ENCODE measurements at places on chromosomes 11 and 22.
A peak's percentile ranks its signal among the peaks of the same experiment; 100 is the strongest.

DNA sequence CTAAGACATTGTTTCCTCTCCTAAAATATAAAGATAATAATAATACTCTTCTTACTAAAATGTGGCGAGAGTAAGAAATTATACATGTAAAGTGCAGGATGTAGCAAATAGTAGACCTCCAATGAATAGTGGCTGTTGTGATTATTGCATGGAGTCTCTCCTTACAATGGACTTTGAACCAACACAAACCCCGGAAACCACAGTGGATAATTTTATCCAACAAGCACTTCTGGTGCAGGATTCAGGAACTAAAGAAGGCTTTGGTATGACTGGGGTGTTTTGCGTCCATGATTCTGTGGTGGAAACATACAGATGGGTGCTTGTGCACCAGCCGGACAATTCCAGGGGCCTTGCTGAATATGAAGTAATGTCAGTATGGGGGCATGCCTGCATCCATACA is 146.4 kb upstream of the UBASH3B start:
- no peak for DNase-seq

GRCh38 chr11:1389932-1390568 is at the start of gene BRSK2:
BRSK2 (plus strand) TSS chr11:1389934; CDS start chr11:1390285, 351 bp downstream.
- no peak for DNase-seq

DNA sequence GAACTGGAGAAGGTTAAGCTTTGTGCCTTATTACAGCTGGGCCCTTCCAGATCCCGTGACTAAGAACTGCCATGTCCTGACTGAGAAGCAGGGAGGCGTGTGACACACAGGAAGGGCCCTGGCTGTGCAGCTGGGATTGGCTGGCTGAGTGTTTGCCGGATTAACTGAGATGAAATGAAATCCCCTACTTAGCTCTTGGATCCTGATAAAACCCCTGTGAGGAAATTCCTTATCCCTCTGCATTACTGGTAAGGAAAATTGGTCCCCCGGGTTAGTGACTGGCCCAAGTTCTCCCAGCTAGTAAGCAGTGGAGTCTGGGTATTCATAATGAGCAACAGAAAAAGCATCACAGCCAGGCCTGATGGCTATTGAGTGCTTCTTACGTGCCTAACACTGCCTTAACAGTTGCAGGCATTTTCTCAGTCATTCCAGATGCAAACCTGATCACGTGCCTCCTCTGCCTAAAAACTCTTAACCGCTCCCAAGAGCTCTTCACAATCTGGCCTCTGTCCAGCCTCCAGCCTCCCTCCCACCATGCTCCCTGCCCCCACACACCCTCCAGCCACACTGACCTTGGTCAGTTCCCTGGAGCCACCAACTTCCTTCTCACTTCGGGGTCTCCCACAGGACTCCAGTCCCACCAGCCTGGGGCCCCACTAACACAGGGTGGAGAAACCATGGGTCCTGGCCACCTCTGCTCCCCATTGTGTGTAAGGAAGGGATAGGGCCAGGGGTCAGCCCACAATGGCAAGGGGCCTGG is 37.8 kb downstream of the ARRB1 start:
- no peak for DNase-seq

- DNase-seq: no peak
Measured at GRCh38 chr11:134350381-134350780, 18.6 kb downstream of the GLB1L2 start.

GRCh38 chr22:35016909-35017308 is 49.0 kb upstream of the ISX start:
- DNase-seq: no peak

- DNase-seq: peak; percentile 69
Measured at GRCh38 chr22:30078320-30079311, 1.6 kb upstream of the HORMAD2 start.

DNA sequence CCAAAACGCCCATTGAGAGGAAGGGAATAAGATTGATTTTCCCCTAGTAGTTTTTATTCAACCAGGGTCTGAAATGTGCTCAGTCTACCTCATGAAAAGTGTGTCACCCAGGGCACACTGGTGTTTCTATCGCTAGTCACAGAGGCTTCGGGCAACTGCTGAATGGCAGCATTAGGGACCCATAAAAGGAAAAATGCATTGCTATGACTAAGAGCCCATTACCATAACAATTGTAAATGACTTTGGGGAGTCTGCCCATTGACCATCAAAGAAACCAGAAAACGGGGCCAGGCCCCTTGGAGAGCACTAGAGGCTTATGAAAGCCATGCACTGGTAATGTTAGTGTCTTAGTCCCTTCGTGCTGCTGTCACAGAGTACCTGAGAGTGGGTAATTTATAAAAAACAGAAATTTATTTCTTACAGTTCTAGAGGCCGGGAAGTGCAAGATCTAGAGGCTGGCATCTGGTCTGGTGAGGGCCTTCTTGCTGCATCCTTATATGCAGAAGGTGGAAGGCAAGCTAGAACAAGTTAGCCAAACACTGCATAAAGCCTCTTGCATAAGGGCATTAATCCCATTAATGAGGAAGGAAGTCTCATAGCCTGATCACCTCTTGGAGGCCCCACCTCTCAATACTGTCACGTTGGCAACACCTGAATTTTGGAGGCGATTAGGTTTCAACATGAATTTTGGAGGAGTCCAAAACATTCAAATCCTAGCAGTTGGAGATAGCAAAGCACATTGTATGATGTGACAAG is 306.7 kb downstream of the ST3GAL4 start:
- no peak for DNase-seq

GRCh38 chr11:130469181-130469580 is 20.7 kb downstream of the ADAMTS15 start:
- no peak for DNase-seq

GRCh38 chr11:13009921-13010748 is 1.0 kb downstream of the RASSF10 start:
- no peak for DNase-seq

GRCh38 chr22:32823024-32823730 is 21.7 kb downstream of the TIMP3 start:
- DNase-seq: no peak

GRCh38 chr11:93528757-93529645 is 14.2 kb downstream of the SMCO4 start:
- DNase-seq: no peak

DNA sequence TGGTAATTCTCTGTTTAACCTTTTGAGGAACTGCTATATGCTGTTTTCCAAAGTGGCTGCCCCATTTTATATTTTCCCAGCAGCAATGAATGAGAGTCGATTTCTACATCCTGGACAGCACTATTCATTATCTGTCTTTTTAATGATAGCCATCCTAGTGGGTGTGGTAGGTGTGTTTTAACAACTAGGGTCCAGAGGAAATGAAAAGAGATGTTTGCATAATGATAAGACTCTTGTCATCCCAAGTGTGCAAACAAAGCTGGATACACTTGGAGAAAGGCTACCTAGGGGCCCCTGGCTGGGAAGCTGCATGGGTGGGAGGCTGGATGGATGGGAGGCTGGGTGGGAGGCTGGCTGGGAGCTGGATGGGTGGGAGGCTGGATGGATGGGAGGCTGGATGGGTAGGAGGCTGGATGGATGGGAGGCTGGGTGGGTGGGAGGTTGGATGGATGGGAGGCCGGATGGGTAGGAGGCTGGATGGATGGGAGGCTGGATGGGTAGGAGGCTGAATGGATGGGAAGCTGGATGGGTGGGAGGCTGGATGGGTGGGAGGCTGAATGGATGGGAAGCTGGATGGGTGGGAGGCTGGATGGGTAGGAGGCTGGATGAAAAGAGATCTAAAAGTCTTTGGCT is 158.0 kb downstream of the DSCAML1 start:
- DNase-seq: no peak

DNA sequence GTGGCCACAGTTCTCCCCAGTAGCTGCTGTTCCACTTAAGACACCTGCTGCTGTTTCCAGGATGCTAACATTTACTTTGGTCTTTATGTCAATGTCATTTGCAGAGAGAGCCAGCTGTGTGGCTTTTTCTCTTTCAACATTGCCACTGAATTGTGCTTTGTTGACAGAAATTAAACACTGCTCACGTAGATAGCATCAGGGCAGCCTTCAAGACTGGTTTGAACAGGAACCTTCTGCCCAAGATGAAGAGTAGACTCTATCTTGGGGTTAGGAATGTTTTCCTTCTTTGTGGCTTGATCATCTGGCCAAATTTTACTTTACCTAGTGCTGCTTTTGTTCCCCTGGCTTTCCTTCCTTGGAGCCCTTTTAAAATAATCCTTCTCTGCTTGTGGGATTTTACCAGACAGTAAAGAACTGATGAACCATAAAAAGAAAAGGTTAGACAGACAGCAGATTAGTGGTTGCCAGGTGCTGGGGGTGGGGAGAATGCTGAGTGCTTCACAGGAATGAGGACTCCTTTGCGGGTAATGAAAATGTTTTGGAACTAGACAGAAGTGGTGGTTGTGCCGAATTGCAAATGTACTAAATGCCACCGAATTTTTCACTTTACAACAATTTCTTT is 22.7 kb upstream of the XBP1 start:
- no peak for DNase-seq

DNA sequence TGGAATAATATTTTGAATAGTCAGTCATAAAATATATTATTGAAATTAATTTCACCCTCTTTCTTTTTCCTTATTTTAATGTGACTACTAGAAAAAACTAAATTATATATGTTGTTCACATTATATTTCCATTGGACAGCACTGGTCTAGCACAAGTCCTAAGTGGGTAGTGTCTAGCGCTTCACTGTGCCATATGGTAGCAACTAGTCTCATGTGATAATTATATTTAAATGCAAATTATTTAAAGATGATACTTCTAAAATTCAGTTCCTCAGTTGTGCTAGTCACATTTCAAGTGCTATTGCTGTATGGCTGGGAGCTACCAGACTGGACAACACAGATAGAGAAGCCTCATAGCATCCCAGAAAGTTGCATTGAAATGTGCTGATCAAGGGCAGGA is 19.1 kb upstream of the LDLRAD3 start:
- DNase-seq: no peak

- peak; percentile 51 for DNase-seq
Measured at GRCh38 chr11:70065318-70066135, 12.6 kb upstream of the ANO1 start.

- no peak for DNase-seq
Measured at GRCh38 chr11:61870541-61871031, 20.8 kb downstream of the FADS3 start.

DNA sequence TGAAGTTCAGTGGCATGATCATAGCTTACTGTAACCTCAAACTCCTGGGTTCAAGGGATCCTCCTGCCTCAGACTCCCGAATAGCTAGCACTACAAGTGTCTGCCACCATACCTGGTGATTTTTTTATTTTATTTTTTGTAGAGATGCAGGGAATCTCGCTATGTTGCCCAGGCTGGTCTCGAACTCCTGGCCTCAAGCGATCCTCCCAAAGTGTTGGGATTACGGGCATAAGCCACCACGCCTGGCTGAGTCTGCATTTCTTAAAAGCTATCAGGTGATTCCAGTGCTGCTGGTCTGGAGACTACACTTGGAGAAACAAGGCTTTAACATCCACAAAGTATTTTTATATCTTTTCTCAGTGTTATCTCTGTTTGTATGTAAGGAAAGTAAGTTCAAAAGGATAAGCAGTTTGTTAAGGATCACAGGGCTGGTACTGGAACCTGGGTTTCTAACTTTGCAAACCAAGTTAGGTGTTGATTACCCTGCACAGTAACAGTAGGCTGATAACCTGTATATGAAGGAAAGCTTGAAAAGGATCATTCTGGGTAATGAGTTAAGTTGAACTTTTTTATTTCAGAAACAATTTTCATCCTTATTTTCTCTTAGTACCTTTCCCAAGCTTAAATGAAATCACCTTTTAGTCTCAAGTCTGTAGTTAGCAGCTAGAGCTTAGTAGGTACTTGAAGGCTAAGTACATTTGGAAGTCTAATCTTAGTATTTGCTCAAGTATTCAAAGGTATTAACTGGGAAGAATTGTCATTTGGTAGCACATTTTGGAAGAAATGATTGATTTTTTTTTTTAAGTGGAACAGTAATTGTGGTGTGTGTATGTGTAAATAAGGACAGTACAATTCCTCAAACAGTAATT is 12.5 kb downstream of the ACER3 start:
- DNase-seq: no peak

DNA sequence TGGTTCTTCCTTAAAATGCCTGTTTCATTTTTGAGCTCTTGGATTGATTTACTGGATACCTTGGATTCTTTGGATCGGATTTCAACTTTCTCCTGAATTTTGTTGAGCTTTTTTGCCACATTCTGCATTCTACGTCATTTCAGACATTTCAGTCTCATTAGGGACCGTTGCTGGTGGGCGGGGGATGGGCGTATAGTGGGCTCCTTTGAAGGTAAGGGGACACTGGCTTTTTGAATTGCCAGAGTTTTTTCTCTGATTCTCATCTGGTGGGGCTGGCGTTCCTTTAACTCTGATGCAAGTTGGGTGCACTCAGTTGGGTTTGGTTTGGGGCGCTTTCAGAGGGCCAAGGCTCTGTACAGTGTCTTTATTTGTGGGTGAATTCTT is 216.5 kb downstream of the DYNC2H1 start:
- DNase-seq: no peak

- no peak for DNase-seq
Measured at GRCh38 chr11:63535734-63536133, 874 bp upstream of the PLAAT4 start.

DNA sequence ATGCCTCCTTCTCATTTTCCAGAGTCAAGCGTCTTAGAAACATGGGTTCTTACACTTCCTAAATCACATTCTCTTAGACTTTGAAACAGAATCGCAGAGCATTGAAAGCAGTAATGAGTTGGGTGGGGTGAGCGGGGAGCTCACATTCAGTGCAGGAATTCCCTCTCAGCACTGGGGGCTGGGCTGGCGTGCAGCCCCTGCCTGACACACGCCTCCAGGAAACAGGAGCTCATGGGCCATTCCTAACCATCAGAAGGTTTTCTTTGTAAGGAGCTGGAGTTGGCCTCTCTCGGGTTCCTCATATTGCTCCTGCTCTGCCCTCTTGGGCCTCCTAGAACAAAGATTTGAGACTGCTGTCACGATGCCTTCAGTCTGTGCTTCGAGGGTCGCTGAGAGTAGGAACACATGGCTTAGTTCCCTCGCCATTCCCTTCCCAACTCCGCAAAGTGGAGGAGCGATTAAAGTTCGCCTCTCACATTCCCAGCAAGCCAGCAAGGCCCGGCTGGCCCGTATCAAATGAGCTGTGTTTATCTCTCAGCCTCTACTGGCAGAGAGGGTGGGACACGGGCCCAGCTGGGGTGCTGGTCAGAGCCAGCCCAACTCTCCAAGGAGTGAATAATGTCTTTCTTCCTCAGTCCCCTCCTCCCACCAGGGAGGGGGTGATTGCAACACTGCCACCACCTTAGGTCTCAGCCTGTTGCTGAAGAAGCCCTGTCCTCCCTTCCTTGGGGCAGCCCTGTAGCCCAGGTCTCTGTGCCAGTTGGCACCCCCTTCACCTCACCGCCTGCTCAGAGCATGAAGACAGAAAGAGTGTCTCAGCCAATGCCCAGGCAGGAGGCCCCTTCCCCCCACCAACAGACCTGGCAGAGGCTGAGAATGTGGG is 10.4 kb downstream of the CHRDL2 start:
- DNase-seq: no peak

DNA sequence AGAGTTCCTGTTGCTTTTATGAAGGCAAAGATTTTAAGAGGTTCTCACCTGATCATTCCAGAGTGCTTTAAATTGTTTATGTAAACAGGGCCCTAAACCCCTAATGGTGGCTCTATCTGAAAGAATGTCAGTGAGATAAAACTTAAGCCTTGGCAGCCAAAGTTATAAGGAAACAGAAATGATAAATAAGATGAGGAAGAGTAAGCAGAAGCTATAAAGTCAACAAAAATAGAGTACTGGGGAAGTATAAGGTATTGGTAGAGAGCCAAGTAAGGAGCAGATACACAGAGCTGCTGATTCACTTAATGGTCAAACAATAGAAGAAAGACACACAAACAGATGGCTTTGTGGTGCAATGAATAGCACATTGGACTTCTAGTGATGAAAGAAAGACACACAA is 37.9 kb downstream of the TMPRSS5 start:
- DNase-seq: no peak

Measured in activated effector memory CD4-positive, alpha-beta T cell treated with anti-CD3 and anti-CD28 coated beads, Interleukin-2, amount 50 U/mL, for 16 hours (primary cell).